ENCODE measurements at places on chromosomes 1 and 21.

DNA sequence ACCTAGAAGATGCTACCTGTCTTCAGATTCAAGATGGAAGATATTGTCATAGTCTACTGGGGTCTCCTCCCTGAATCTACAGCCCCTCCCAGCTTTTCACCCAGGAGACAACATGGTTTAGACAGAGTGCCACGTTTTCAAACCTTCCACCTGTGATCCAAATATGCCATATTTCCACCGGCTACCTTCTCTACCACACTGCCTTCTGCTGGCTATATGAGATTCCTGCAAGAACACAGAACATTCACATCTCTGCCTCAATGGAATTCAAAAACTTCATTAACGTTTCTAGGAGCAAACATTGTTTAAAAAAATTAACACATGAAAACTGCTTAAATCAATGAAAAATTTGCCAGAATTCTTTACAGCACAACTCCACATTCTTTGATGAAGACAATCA lies 12.9 kb upstream of the LELP1 start:
- DNase-seq: no peak

- DNase-seq: no peak
Observed at GRCh38 chr1:53188099-53188498, 8.5 kb upstream of the CPT2 start.

DNA sequence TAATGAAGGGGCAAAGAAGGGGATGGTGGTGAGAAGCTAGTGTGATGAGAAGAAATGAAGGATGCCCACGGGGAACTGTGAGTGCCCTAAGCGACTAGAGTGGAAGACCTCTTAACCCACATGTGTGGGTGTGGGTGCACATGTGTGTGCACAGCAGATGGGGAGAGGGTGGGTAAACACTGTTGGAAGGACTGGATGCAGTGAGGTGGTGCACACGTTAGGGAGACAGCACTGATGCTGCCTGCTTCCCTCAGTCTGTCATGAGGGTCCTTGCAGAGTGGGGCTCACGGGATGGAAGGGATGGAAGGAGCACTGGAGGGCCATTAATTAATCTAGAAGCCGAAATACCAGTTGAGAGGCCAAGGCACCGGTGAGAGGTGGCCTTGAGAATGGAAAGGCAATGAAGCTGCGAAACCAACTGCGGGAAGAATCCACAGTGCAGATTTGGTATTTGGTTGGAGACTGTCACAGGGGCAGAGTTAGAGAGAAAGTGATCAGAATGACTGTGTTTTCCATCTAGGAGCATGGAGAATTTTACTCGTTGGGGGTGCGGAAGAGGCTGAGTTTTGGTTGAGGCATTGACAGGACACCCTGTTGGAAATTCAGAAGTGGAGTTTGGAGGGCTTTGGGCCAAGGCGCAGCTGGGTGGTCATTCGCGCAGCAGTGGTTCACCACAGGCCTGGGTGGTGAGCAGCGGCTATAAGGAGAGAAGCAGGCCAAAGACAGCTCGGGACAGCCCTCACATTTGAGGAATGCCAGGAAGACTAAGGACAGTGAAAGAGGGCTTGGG lies 15.8 kb downstream of the RCSD1 start:
- DNase-seq: no peak

GRCh38 chr1:193156822-193157142 lies 29.6 kb downstream of the B3GALT2 start:
- DNase-seq: no peak

DNA sequence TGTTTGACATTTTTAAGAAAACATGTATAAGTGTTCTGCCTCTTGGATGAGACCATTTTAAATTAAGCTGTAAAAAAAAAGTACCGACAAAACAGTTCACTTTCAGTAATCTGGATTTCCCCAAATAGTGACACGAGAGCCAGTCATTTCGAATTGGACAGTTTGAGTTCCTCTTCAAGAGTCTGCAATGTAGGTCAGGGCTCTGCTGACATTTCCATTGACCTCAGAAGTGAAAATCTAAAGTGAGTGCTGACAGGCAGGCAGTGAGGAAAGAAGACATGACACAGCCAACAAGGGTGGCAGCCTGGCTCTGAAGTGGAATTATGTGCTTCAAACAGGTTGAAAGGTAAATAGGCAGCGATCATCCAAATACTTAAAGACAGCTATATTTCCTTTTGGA lies at the start of gene IL23R:
Gene IL23R (plus strand): TSS at position 259 of the 400 bp plus-strand sequence. CDS start 1,667 bp downstream, outside the sequence.
- peak; percentile 42 for DNase-seq

GRCh38 chr1:19036041-19036812 lies 79.8 kb upstream of the IFFO2 start:
- DNase-seq: no peak

DNA sequence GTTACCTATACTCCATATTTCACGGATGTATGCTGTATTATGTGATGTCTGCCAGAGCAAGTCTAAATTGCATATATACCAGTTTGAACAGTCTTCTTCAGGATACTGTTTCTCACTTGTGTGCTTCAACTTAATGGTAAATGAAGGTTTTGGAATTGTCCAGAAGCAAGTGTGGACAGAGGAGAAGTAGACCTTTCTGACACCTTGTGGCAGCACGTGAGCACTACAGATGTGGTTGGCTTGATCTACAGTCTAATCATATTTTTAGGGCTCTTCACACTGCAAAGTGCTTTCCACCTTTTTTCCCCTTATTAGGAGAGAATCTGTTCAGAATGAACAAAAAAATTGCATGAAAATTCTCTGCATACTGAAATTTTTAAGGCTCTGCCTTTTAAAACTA lies 10.9 kb downstream of the MORC3 start:
- DNase-seq: no peak

DNA sequence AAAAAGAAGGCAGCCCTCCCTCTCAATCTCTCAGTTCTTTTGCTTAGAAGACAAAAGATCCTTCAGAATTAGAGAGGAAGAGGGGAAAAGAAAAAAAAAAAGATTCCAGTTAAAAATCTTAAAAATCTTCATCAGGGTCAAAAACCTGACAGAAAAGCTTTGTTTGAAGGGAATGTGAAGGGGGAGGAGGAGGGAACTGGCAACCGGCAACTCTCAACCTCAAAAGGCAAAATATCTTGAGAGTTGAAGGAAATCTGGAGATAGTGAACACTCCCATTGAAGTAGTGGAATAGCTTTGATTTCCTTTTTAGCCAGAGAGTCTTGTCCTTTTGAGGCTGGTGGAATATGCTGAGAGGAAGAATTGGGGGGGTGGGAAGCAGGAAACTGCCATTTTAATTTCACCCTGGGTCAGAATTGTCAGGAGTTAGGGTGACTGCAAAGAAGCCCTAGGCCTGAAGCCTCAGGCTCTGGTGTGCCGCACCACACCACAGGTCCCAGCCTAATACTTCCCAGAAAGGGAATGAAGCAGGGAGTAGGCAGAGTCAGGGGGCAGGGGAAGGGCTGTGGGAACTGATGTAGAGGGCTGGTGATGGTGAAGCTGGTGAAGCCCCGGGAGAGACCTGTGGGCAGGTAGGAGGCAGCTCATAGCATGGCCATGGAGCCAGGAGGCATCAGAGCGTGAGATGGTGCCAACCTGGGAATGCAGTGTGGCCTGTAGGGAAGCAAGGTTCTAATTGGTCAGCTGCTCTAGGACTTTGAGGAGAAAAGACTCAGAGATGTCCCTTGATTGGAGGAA lies 24.6 kb downstream of the KIRREL1 start:
- DNase-seq: no peak

DNA sequence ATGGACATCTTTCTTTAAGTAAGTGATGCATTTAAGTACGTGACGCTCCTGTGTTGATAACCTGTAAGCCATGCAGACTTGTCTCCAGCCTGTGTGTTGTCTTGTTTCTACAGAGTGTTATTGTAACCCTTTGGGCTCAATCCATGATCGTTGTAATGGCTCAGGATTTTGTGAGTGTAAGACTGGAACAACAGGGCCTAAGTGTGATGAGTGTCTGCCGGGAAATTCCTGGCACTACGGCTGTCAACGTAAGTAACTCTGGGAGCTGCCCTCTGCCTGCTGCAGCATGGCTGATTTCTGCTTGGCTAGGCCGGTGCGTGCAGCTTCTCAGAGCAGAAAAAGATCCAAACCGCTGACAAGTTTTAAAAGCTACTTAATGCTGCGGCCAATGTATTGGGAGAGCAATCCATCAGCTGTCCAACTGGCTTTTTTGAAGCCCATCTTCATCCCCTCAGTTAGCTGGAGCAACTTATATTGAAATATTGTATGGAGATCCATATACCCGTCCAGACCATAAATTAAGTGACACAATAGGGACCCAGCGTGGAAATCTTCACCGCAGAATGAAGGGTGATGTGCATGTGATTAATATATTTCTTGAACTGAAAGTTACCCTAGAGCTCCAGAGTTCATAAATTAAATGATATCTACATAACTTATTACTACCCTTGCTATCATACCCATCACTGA lies 295.9 kb downstream of the NTNG1 start:
- DNase-seq: no peak

- DNase-seq: no peak
Observed at GRCh38 chr1:55184859-55185258, 30.3 kb downstream of the USP24 start.

DNA sequence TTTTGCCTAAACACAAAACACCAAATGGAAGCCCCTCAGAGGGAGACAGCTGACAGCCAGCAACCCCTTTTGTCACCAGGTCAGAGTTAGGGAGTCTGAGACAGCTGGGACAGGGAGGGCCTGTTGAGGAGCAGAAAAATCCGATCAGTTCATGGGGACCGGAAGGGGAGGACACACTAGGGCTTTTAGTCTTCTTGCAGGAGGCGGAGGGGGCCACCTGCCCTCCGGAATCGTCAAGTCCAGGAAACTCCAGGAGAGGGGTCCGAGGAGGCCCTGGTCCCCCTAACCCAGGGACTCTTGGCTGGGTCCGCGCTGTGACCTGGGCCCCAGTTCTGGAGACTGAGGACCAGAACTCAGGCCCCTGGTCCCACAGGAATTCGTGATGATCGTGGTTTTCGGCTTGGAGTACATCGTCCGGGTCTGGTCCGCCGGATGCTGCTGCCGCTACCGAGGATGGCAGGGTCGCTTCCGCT lies 34.2 kb downstream of the KCNQ4 start:
- DNase-seq: no peak

- no peak for DNase-seq
Observed at GRCh38 chr1:175629318-175629694, 114.1 kb downstream of the TNR start.

GRCh38 chr1:80675454-80675853 lies 1125.3 kb upstream of the ADGRL2 start:
- no peak for DNase-seq

DNA sequence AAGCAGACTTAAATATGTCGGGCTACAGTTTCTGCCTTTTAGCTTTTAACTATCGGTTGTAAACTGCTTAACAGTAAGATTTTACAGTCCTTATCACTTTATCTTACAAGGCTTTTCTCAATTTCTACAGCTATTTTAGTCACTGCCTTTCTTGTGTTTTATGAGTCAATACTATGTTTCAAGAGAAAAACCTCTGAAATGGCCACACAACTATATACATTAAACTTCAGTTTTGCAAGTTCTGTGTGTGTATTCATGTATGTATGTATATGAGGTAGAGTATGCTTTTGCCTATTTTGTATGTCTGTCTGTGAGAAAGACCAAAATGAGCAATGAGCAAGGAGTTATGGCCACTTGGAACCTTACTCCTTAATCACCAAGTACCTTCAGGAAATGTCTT lies 169.8 kb downstream of the SYT2 start:
- no peak for DNase-seq

DNA sequence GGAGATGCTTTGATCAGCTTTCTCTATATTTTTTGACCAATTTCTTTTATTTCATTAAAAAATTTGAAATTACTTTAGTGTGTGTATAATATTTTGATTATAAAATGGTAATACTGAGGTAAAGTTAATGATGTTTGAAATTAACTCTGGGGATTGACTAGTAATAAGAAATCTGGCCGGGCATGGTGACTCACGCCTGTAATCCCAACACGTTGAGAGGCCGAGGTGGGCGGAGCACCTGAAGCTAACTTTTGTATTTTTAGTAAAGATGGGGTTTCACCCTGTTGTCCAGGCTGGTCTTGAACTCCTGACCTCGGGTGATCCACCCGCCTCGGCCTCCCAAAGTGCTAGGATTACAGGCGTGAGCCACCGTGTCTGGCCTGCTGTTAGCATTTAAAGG lies 17.5 kb downstream of the SCP2 start:
- DNase-seq: no peak

GRCh38 chr1:80050085-80050484 lies 1043.6 kb upstream of the ADGRL4 start:
- DNase-seq: no peak

GRCh38 chr1:82451191-82451590 lies 650.5 kb downstream of the ADGRL2 start:
- no peak for DNase-seq

DNA sequence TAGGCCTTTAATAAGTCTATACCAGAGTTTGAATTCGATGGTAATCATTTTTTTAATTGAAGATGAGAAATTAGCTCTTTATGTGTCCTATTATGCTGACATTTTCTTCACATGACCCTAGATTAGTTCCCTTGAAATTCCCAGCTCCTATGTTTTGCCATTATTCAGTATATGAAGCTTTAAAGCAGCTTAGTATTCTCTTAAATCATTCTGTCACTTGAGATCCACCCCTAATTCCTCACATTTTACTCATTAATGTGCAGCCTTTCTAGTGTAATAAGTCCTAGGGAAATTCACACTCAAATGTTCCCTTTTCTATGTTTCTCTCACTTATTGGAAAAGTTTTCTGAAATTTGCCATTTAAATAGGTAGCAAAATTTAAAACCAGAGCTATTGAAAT lies 704.5 kb upstream of the B3GALT2 start:
- DNase-seq: no peak

- DNase-seq: no peak
Observed at GRCh38 chr1:235971020-235971419, 93.9 kb downstream of the NID1 start.

DNA sequence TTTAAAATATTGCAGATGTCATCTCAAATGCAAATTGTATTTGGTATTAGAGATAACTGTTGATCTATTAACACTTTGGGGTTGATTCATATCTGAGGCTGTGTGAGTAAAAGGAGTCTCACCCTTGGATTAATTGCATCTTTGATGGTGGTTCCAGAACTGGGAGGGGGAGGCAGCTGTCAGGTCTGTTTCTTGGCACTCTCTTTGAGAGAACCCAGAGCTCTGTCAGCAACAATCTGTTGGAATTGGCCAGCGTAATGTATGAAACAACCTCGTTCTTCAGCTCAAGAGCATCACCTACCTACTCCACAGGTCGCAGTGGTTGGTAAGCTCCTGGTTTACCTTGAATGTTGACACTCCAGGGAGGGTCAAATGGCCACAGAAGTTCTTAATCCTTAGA lies 424.1 kb downstream of the CAMTA1 start:
- no peak for DNase-seq

DNA sequence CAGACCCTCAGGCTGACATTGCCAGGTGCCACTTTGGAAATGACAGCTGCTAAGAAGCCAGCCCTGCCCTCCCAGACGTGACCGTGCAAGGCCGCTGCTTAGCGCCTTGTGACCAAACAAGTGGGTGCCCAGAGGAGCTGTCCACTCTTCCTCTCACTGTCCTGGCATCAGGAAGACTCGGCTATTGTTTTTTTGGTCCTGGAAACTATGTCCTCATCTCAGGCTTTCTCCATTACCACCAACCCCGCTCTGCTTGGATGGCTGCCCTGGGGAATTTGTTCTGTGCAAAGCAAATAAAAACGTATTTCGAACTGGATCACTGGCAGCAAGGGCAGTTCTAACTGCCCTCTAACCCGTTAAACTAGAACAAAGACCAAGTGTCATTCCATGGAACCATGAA lies 13.7 kb upstream of the TENT5C start:
- DNase-seq: no peak

Data from stimulated activated CD4-positive, alpha-beta T cell treated with anti-CD3 and anti-CD28 coated beads, TNF-alpha, amount 100 ng/mL, for 24 hours (primary cell).